ENCODE measurements at places on chromosomes 4 and X.

- DNase-seq = no peak
These were observed 6.6 kb downstream of the SYN1 start for GRCh38 chrX:47613082-47613481.

DNA sequence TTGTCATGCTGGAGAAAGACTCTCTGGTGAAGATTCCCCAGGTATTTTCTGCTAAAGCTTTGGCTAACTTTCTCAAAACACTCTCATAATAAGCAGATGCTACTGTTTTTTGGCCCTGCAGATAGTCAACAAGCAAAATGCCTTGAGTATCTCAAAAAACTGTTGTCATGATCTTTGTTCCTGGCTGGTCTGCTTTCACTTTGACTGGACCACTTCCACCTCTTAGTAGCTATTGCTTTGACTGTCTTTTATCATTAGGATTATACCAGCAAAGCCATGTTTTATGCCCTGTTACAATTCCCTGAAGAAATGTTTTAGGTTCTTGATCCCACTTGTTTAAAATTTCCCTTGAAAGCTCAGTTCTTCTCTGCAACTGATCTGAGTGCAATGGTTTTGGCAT lies 231.5 kb downstream of the SLC7A11 start:
- no peak for DNase-seq

GRCh38 chr4:186628058-186628711 lies 72.8 kb upstream of the MTNR1A start:
- DNase-seq = no peak

DNA sequence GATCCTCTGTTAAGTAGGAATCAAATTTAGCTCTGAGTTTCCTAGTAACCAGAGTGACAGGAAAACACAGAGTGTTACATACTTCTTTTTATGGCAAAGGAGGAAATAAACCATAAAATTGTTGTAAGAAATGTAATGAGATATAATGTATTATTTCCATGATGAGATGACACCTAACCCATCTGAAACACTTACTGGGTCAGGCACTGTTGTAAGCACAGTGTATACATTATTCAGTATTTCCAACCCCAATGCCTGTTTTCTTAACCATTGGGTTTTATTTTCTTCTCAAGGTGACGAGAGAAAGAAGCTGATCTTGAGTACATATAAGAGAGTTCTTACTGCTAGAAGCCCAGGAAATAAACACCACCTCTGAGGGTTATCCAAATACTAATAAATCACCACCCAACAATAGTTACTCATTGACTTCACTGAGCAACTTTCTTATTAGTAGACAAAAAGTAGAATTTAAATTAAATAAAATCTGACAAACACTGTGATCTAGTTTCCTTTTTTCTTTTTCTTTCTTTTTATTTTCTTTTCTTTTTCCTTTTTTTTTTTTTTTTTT lies 4.2 kb upstream of the ENAM start:
- DNase-seq = no peak

Measured in activated naive CD8-positive, alpha-beta T cell treated with anti-CD3 and anti-CD28 coated beads, Interleukin-2, amount 50 U/mL, for 16 hours (primary cell).